Mesendoderm (in vitro differentiated cells): ENCODE measurements at places on chromosomes 5 and 9.

DNA sequence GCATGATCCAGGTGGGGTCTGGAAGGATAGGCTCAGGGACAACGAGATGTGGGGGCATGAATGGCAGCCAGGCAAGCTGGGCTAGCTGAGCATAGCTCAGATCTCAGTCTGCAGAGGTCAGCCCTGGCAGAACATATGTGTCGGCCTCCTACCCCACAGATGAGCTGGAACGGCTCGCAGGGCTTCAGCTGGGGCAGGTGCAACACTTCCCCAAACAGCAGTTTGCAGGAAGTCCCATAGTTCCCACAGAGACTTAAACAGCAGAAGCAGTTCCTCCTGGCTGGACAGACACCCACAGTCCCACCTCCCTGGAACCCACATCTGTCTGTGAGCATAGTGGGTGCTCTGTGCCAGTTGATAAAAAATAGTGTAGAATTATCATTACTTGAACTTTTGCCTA is 404.6 kb downstream of the GADD45G start:
- DNase-seq: no peak

- DNase-seq: peak; percentile 75
Measured at GRCh38 chr5:150485693-150486401, 22.1 kb upstream of the NDST1 start.

DNA sequence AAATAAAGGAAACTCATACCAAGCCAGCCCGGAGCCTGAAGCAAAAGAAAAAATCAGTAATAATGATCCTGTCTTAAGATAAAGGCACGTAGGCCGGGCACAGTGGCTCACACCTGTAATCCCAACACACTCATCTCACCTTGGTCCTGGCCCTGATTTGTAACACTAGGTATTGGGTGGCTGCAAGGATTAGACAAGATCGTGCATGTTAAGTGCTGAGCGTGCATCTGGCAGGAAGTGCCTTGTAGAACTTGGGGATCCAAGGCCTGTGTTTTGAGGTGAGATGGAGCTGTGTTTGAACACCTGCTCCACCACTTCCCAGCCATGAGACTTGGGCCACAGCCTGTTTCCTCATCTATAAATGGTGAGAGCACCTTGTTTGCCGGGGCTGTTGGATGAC is 41.5 kb downstream of the SPRY4 start:
- no peak for DNase-seq

DNA sequence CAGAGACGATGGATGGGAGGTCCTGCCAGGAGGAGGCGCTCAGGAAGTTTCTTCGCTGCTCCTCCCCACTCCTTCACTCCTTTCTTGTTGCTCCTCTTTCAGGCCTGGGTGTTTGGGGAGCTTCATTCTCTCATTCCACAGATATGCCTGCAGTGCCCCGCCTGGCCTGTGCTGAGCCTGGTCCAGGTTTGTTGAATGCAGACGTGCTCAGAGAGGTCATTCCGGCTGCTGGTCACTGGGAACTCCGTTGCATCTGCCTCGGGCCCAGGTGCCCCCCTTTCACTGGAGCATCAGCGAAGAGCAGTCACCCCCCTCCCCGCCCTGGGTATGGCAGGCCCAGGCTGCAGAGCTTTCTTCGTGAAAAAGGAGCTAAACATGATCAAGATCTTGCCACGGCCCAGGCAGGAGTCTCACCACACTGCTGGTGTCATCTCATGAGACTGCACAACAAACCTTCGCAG is 15.5 kb downstream of the SURF6 start:
- DNase-seq: peak; percentile 44

DNA sequence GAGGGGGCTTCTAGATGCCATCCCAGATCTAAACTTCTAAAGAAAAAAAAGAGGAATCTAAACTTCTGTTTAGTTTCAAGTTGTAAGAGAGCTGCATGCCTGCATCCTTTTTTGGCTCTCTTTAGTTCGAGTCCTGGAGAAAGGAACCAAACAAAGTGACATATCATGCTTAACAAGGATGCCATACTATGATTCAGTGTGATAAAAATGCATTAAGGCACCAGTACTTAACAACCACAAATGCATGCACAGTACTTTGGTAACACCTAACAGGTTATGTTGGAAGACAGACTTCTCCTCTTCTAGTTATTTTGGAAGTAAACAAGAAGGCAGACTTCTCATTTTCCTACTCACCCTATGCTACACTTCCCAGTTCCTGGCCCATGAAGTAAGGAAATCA is 27.3 kb downstream of the NME5 start:
- no peak for DNase-seq

- DNase-seq: no peak
Measured at GRCh38 chr9:22009506-22009867, 382 bp upstream of the CDKN2B start.

- no peak for DNase-seq
Measured at GRCh38 chr9:94480205-94480604, 74.7 kb upstream of the PCAT7 start.

DNA sequence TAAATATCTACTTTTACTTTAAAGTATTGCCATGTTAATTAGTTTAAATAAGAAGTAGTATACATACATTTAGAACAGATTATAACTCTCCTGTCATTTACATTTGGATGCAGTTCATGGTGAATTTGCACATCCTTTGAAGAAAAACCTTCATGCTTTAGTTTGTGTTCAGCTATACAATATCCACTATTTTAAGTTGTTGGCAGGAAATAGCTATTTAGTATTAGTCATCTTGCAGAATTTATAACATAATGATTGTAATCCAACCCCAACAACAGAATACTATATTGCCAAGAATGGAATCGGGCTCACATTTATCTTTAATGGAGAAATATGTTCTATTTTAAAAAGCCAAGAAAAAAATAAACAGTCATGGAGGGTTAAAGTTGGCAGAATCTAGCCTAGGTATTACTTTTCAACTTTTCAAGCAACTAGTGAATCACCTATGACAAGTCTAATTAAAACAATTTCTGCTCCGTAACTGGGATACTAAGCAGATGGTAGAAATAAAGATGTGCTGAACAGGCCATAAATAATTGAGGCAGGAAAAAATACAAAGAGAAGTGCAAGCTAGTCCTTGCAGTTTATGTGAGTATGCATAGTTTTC is 1170.6 kb upstream of the NUDT12 start:
- DNase-seq: no peak

GRCh38 chr9:20930836-20931235 is 100.6 kb downstream of the HACD4 start:
- DNase-seq: no peak

DNA sequence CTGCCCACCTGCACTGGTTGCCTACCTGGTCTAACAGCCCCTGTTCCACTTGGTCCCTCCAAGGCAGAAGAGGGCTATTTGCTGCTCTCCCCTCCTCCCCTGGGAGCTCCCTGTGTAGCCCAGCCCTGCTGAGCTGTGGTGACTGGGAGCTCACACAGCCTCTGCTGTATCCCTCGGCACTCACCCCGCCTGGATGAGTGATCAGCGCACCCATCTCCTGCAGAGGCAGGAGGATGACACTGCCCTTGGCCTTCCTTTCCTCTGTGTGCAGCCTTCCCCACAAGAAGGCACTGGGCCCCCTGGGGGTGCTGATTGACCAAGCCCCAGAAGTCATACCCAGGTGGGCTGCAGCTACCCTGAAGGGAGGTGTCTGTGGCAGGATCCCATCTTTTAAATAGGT is 134.2 kb downstream of the ADAMTS2 start:
- DNase-seq: no peak

DNA sequence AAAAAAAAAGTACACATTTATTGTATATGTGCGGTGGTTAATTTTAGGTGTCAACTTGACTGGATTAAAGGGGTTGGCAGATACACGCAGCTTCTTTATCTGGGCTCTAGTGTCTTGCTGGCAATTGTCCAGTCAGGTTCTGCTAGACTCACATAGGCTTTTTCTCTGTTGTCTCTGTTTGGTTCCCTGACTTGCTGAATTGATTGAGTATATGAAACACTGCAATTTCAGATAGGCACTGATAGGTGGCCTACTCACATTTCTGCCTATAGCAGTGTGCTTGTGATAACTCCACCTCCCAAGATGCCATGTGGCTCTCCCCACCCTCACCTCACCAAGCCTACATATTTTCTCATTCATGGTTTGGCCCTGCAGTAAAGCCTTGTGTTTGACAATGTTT is 52.5 kb downstream of the AOPEP start:
- peak; percentile 44 for DNase-seq

- DNase-seq: no peak
Measured at GRCh38 chr5:1820926-1821325, 19.7 kb downstream of the NDUFS6 start.

DNA sequence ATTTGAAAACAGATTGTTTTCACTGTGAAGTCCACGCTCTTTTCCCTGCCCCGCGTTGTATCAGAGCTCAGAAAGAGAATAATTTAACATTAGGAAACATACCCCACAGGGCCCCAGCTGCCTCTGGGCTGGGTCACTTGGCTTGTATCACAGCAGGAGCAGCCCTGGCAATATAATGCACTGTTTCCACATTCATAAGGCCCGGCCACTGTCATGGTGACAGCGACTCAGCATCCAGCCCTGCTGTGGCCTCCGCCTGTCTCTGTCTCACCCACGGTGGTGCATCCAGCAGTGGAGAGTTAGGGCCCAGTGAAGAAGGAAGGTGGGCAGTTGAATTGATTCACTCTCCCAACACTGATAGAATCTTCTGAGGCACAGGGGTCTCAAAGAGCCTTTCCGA is 188.9 kb downstream of the NSG2 start:
- no peak for DNase-seq

- DNase-seq: no peak
Measured at GRCh38 chr5:83197326-83197967, 120.1 kb downstream of the XRCC4 start.

GRCh38 chr9:125700791-125701190 is 6.2 kb downstream of the MAPKAP1 start:
- DNase-seq: peak; percentile 59

DNA sequence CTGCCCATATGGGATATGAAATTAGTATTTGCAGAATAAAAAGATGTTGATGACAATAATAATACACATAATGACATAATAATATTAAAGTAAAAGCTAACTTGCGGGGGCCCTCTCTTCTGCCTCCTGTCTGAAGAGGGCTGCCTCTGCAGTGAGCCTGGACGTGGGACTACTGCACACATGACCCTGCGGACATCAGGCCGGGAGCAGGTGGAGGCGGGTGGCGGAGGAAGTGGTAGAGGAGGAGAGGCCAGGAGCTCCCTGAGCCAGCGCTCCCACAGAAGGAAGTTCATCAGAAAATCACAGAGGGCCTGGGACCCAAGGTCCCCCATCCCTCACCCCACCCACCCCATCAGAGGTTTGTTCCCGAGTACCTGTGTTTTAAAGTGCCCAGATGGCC is 60.5 kb downstream of the ROPN1L start:
- no peak for DNase-seq

GRCh38 chr9:35716230-35716629 is 15.8 kb downstream of the TLN1 start:
- DNase-seq: no peak

DNA sequence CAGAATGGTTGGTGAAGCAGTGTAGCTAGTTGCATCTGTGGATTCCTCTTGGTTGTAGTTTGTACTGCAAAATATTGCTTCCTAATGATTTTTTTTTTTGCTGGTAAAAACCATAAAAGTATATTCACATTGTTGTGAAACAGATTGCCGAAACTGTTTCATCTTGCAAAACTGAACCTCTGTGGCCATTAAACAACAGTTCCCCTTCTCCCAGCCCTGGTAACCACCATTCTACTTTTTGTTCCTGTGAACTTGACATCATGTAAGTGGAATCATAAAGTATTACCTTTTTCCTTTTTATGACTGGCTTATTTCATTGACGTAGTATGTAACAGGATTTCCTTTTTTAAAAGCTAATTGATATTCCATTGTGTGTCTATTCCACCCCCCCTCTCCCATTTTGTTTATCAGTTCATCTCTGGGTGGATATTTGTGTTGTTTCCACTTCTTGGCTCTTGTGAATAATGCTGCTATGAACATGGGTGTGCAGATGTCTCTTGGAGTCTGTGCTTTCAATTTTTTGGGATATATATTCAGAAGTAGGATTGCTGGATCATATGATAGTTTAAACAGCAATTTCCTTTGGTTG is 11.8 kb downstream of the SUB1 start:
- DNase-seq: no peak

- DNase-seq: no peak
Measured at GRCh38 chr5:147075187-147075586, 159.6 kb upstream of the STK32A start.

- DNase-seq: no peak
Measured at GRCh38 chr9:11275158-11275695, 662.4 kb upstream of the PTPRD start.

GRCh38 chr5:150219142-150219541 is 29.3 kb downstream of the SLC6A7 start:
- peak; percentile 33 for DNase-seq

GRCh38 chr5:143413958-143414669 is 10.6 kb upstream of the NR3C1 start:
- no peak for DNase-seq

- peak; percentile 95 for DNase-seq
Measured at GRCh38 chr5:16229357-16229940, 49.9 kb upstream of the MARCHF11 start.

GRCh38 chr9:96214635-96215034 is 87.3 kb downstream of the HSD17B3 start:
- DNase-seq: no peak

DNA sequence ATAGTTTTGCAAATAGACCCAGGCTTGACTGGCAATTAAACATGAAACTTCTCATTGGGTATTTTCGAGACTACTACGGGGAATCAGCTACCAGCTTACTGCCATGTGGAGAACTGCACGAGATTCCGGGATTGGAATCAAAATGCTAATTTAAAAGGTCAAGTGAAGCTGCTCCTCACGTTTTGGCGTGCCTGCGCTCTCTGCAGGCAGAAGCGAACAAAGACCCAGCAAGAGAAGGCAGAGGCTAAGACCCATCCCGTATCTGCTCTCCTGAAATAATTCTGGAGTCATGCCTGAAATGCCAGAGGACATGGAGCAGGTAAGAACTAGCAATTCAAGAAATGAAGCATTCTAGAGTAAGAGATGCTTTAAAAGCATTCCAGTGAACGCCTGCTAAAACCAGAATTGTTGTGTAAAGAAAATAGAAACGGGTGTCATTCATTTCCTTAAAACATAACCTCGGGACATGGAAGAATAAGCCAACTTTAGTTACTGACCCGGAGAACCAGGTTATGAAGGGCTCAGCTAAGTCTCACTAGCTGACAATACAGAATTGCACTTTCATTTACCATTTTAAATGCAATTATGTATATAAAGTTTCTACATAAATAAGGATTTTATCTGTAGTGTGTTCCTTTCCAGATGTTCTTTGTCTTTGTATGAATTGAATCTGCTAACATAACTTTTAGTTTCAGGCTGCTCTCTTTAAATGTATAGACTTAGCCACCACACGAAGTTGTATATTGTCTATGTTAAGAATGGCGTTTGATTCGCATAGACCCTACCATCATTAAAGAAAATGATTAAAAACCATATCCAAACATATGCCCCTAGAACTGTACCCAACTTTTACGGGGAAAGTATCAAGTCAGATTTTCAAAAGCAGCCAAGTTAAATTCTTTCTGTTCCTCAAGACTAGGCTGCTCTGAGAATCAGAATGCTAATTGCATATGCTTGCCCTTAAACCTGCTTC is 2.0 kb upstream of the MAT2B start:
- DNase-seq: peak; percentile 97

DNA sequence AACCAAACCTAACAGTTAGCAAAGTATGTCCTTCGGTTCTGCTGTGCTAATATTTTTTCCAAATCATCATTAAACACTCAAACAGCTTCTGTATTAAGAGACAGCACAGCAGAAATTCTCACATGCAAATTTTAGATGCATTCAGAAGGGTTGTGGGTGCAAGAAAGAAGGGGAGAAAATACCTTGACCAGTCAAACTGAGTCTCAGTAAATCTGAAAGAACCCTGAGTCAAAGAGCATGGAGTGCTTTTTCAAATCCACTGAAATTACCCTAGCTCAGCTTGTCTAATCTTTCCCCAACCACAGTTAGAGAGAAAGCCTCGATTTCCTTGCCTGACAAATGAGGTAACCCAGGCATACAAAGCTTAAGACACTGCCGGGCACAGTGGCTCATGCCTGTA is 55.1 kb downstream of the RETREG1 start:
- no peak for DNase-seq
